ENCODE measurements at places on chromosomes 11 and 22.

GRCh38 chr11:93526346-93526633 is 16.9 kb downstream of the SMCO4 start:
- DNase-seq, result no peak

DNA sequence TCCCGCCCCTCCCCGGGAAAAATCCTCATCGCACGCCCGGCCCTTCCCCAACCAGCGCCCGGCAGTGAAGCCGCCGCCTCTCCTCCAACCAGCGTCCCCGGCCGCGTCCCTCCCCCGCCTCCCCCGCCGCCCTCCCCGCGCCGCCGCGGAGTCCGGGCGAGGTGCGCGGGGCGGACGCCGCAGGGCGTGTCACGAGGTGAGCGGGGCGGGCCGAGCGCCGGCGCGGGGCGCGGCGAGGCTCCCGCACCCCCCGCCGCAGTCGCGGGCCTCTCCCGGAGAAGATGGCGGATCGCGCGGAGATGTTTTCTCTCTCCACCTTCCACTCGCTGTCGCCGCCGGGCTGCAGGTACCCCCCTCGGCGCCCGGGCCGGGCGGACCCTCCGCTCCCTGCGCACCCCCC is at the start of gene MAPK8IP2:
TSS of gene MAPK8IP2 (plus strand) at position 256 of the 400 bp plus-strand sequence. CDS start at position 282, 26 bp downstream.
- no peak for DNase-seq

- no peak for DNase-seq
Measured at GRCh38 chr22:44185237-44186120, 4.8 kb downstream of the PARVG start.

- no peak for DNase-seq
Measured at GRCh38 chr11:113615773-113616172, 90.3 kb downstream of the TMPRSS5 start.

DNA sequence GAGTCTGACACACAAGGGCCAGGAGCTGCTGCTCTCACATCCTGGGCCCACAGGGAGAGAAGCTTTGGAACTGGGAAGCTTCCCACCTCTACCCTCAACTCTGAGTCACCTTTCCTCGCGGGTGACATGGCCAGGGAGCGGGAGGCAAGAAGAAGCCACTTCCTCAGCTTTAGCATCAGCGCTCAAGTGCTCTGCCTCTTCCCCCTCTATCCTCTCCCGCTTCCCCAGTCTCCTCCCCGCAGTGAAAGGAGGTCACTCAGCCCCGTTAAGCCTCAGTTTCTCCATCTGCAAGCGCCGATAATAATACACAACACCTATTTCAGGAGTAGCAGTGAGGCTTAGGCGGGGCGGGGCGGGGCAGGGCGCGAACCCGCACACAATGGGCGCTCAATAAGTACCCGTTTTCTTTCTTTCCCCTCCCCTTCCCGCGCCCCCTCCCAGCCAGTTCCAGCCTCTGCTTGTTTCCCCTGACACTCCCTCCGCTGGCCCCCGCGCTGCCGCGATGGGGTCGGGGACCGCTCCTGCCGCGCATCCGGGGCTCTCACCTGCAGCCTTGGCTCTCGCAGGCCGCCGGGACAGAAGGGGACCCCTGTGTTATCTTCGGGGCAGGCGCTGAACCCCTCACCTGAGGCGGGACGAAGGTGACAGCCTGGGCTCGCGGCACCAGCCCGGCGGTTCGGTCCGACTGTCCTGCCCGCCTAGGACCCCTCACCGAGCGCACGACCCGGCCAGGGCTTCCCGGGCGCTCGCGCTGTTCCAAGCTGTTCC is 892 bp downstream of the GDPD5 start:
- no peak for DNase-seq

- DNase-seq, result no peak
Measured at GRCh38 chr11:86644291-86644690, 28.1 kb downstream of the ME3 start.

GRCh38 chr11:66579017-66579606 is 10.7 kb upstream of the CTSF start:
- DNase-seq, result no peak

- no peak for DNase-seq
Measured at GRCh38 chr11:111298413-111299100, at the start of gene POU2AF3. POU2AF3 (plus strand) TSS chr11:111298546; CDS start chr11:111298582, 36 bp downstream.

- DNase-seq, result no peak
Measured at GRCh38 chr11:30196400-30197206, 34.2 kb upstream of the FSHB start.

DNA sequence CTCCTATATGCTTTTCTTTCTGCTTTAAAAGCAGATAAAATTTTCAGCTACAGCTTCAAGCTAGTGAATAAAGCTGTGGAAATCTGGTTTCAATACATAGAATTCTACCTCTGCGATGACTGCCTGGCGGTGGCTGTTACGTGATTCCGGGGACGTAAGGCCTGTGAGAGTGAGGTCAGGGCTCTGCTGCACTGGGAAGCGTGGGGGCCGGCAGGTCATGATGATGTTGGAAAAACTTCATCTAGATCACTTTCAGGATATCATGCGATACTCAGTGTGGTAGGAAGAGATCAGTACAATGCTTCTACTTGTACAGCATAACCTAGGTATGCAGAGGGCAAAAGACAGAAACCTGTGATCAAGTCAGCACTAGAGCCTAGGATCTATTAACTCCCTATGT is 546.8 kb upstream of the B3GAT1 start:
- no peak for DNase-seq

- DNase-seq, result no peak
Measured at GRCh38 chr22:24402460-24403192, 24.8 kb upstream of the ADORA2A start.

- DNase-seq, result no peak
Measured at GRCh38 chr11:76234416-76235232, 28.3 kb upstream of the WNT11 start.

DNA sequence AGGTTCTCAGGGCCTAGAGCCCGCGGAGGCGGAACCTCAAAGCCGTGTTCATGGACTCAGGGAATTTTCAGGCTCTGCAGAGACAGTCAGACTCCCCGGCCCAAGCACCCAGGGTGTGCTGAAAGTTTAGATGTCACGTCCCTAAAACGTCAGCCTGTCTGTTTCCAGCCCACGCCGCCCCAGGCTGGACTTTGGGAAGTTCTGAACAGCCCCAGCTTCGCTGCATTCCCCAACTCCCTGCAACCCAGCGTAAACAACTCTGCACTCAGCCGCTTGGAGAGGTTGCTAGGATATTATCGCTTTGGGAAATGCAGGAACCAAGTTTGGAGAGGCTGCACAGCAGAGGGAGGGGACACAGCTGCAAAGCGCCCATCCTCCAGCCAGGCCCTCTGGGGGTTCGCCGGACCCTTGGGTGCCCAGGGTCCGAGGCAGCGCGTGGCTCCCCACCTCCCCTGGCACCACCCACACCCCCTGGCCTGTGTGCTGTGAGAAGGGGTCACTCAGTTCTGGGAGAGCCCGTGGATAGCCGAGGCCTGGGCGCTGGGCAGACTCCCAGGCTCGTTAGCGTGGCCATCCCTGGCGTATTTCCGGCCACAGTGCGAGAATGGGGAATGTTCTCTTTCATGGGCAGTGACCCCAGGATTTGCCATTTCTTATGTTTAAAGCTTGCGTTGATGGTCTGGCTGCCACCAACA is 120.5 kb upstream of the FGF3 start:
- no peak for DNase-seq

DNA sequence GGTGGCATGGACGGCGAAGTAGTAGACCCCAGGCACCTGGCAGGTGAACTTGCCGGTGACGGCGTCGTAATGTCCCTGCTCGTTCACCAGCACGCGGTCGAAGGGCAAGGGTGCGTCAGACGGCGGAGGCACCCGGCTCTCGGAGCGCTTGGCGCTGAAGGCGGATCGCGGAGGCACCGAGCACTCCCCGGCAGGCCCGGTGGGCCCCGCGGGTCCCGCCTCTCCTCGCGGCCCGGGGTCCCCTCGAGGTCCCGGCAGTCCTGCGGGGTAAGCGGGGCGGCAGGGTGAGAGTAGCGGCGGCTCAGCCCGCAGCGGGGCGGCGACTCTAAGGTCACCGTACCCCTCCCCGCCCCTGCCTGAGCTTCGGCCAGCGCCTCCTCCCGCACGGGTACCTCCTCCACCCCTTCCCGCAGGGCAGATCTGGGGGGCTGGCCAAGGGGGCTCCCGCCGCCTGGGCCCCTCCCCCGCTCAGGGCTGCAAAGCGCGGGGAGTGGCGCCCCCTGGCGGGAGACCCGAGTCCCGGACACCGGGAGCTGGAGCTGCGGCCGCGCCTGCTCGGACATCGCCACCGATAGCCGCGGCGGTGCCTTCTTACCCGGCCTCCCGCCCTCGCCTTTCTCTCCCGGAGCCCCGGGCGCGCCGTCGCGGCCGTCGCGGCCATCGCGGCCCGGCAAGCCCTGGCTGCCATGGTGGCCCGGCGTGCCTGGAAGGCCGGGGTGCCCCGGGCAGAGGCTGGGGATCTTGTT is 921 bp downstream of the C1QTNF5 start:
- no peak for DNase-seq

DNA sequence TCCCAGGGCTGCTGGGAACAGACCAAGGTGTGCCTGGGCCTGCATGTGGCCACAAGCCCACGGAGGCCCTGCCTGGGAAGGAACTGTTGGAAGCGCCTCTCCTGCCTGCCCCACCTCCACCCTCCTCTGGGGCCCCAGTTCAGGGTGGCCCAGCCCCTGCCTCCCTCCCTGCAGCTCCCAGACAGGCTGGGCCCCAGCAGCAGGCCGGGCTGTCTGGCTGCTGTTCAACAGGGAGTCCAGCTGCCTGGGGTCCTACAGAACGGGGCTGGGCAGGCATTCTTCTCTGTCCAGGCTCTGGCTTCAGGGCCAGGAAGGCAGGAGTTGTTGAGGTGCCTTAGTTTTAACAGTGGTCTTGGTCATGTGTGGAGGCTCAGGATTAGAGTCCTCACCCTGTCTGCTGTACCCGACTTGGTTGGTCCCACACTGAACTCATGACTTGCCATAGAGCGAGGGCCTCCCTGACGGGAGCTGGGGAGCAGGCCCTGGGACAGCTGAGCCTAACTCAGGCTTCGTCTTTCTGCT is 11.8 kb downstream of the PRDM11 start:
- no peak for DNase-seq

DNA sequence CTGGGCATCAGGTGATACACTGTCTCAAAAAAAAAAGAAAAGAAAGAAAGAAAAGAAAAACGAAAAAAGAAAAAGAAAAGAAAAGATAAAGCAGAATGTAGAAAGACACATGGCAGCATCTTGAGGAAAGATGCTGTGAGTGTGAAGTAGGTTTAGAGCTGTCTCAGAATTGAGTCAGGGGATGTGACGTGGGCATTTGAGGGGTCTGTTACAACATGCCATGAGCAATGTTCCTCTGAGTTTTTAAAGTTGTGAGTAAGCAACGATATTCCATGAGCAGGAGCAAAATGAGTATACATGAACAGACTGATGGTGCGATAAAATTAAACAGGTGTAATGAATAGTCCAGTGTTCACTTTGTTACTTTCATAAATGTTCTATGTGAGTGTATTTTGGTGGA is 11.3 kb upstream of the QSER1 start:
- DNase-seq, result no peak

GRCh38 chr11:15903246-15903645 is 453.1 kb downstream of the SOX6 start:
- DNase-seq, result no peak

- DNase-seq, result no peak
Measured at GRCh38 chr11:27216270-27217149, 146.5 kb downstream of the CCDC34 start.

DNA sequence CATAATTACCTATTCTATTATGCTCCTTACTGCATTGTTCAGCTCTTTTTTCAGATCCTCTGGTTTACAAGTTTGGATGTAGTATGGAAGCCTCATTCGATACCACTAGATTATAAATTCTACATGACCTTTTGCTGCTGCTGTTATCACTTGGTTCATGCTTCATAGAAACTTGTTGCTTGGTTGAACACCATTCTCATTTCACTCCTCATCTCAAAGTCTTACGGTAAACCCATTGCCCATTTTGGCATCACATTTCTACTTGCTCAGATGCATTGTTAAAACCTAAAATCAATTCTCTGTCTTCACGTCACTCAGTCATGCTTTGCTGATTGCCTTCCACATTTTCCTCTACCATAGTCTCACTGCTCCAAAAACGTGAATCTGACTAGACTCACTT is 155.5 kb upstream of the DDI1 start:
- DNase-seq, result no peak

- DNase-seq, result peak; percentile 5
Measured at GRCh38 chr22:42437488-42438292, 5.5 kb upstream of the NFAM1 start.

- no peak for DNase-seq
Measured at GRCh38 chr11:101497291-101497690, 86.5 kb downstream of the TRPC6 start.

GRCh38 chr22:50731811-50732624 is 6.0 kb upstream of the ACR start:
- DNase-seq, result no peak

DNA sequence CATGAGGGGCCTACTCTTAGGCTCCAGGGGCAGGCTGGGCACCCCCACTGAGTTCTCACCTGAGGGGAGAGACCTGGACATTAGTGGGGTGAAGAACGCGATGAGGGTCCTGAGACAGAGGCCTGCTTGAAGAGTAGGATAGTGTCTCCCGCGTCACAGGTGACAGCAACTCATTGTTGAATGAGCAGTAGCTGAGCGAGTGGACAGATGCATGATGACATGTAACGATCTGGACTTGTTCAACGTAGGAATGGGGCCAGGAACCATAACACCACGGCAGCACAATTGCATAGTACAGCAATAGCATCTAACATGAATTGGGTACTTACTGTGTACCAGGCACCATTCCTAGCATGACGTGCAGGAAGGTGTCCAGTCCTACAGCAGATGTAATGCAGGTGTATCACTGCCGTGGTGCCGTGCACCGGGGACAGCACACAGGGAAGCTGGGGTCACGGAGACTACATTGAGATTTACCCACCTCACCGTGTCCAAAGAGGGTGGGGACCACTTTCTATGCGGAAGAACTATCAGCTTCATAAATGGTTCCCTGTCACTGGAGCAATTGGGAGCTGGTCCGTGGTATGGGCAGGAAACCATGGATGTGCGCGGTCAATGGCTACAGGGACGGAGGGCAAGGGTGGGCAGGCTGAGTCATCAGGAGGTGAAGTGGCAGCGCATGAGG is 1019.1 kb downstream of the TBC1D22A start:
- no peak for DNase-seq

DNA sequence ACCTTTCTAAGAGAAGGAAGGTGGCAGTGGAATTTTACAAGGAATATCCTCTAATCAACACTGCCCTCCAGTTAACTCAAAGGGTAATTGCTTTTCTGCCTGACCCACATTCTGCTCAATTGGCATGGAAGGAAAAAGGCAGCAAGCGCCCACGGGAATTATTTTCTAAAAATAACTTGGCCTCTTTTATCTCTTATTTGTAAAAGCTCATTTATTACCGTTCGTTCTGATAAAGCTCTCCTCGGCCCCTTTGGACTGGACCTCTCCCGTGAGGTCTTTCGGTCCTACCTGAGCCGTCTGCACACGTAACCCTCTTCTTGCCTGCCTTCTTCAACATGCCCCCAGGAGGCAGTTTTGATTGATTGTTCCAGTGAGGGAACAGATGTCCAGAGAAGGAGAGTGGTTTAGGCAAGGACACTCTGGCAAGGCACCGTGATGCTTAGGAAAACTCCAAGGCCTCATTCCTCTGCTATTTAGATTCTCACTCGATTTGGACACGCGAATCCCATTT is 53.2 kb upstream of the CRTAM start:
- no peak for DNase-seq

- no peak for DNase-seq
Measured at GRCh38 chr11:108680271-108680670, 15.4 kb downstream of the DDX10 start.

GRCh38 chr11:117909611-117910382 is 19.4 kb downstream of the TMPRSS13 start:
- DNase-seq, result no peak

GRCh38 chr11:12694183-12694531 is 19.9 kb downstream of the TEAD1 start:
- DNase-seq, result no peak
